Effector memory CD8-positive, alpha-beta T cell (primary cell): ENCODE measurements at places on chromosomes 16 and 17.

DNA sequence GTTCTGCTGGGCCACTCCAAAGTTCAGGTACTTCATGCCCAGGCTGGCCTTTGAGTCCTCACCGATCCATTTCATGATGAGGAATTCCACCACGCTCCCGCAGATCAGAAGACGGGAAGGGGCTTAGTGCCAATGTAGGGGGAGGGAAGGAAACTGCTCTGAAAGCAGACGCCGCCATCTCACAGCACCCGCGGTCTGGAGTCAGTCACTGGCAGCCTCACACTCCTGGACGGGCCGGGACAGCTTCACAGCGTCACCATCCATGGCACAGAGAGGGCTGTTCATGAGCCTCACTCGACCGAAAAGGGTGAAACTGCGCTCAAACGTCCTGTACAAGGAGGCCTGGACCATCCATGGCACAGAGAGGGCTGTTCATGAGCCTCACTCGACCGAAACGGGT lies 62.0 kb downstream of the RPH3AL start:
- DNase-seq, result no peak

- no peak for DNase-seq
These were observed 5.8 kb downstream of the TMEM231 start for GRCh38 chr16:75550211-75550662.

DNA sequence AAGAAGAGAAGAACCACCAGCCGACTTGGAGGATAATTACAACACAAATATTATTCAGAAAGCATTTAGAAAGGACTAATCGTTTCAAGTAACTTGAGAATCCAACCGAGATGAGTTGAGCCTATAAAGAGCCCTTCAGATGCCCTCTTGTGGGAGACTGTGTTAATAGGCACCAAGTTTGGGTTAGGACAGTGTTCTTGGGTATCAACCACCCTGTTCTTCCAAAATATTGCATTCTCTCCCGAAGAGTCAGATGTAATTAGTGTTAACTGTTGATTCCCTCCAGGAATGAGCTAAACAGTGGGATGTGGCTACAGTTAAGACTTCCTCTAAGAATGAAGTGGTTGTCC lies 87.8 kb upstream of the NOL11 start:
- DNase-seq, result no peak

- no peak for DNase-seq
These were observed 274.5 kb downstream of the C16orf95 start for GRCh38 chr16:87042551-87043230.

DNA sequence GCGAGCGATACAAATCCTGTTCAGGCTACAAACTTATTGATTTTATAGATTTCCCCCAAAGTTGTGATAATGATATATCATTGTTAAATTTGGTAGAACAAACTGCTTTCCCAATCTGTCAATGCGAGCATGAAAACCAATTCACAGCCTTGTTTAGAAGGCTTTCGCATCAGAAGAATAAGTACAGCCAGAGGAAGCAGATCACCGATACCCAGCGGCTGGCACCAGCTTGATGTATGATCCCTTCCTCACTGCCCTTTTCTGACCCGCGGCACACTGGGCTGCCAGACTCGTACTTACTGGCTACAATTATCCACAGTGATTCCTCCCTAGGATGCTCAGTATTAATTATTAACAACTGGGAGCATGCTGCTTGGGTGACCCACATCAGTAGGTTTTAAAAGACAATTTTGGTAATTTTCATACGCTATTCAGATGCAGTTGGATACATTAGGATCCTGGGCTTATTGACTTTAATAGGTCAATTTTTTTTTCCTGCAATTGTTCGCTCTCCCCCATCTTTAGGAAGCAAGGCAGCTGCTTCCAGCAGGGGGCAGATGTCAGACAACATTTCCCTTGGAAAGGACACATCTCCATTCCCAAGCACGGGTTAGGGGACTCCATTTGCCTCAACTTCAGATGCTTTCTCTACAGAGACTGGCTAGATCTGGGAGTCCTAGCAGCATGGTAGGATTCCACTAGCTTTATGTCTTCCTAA lies 582.7 kb upstream of the PSMD7 start:
- no peak for DNase-seq

DNA sequence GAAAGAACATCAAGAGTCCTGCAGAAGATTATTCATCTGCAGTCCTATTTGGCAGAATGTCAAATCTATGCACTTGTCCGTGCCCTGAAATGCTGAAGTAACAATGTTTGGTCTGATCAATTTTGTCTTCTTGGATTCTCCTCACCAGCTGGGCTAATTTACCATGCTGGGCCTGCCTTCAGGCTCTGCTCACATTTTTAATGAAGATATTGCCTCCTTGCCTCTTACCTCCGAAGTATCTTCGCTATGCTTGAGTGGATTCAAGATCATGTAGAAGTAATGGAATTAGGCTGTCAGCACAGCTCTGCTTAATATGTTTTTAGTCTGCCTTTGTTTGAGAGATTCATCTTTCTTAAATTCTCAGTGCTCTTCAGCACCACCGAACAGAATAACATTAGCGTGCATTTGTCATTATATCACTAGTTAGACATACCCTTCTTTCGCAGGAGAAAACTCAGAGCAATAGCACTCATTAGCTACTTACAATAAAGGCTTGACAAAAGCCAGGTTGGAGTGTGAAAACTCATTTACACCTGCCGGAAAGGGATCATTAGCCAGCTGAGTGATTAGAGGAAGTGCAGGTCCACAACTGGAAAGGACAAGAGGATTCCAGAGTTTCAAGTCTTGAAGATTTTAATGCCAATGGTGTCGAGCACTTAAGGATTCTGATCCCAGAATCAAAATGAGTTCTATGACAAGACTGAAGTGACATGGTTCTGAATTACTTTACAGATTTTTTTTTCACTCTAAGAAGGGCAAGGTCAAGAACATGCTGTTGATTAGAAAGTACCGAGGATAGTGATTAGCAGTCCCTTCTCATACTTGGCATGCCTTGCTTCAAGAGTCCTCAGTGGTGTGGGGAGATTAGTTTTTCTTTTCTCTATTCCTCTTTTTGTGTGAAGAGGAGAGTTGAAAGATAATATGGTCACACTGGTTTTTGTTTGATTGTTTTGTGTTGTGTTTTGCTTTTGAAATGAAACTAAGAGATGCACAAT lies 405.6 kb upstream of the TOM1L1 start:
- no peak for DNase-seq

DNA sequence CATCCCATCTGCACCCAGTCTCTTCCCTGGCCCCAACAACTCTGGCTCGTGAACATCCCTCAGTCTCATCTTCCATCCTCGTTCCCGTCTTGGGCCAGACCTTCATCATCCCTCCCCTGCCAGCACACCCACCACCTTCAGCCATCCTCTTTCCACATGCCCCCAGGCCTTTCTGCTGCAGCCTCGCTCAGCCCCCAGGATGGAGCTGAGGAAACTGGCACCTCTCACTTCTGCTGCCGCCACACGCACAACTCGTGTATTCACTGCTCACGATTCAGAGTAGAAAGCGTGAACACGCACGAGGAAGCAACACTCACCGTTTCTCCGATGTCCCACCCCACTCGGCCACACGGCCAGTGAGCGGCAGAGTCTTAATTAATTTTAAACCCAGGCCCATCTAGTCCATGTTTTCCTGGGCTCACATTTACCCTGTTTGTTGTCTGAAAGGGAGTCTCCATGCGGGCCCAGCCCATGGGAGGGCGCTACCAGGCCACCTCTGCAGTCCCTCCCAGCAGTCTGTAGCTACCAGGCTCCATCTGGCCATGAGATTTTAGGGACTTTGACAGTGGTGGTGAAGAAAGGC lies 12.5 kb downstream of the C16orf90 start:
- no peak for DNase-seq

GRCh38 chr17:32862940-32863339 lies 14.0 kb downstream of the MYO1D start:
- DNase-seq, result no peak
